Left renal cortex interstitium (tissue), 4 donors: ENCODE measurements at places on chromosomes 2 and 18.

GRCh38 chr2:61536180-61536571 is 2.0 kb downstream of the XPO1 start:
- DNase-seq = no peak

- no peak for DNase-seq
These were observed 136.5 kb downstream of the MAP4K4 start for GRCh38 chr2:101833890-101834523.

DNA sequence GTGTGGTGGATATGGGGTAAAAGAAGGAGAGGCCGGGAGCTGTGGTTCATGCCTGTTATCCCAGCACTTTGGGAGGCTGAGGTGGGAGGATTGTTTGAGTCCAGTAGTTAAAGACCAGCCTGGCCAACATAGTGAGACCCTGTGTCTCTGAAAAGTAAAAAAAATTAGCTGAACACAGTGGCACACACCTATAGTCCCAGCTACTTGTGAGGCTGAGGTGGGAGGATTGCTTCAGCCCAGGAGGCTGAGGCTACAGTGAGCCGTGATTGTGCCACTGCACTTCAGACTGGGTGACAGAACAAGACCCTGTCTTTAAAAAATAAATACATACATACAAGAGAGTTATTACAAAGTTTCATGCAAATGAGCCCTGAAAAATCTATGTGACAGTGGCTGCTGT is 80.6 kb downstream of the SPTBN1 start:
- no peak for DNase-seq

DNA sequence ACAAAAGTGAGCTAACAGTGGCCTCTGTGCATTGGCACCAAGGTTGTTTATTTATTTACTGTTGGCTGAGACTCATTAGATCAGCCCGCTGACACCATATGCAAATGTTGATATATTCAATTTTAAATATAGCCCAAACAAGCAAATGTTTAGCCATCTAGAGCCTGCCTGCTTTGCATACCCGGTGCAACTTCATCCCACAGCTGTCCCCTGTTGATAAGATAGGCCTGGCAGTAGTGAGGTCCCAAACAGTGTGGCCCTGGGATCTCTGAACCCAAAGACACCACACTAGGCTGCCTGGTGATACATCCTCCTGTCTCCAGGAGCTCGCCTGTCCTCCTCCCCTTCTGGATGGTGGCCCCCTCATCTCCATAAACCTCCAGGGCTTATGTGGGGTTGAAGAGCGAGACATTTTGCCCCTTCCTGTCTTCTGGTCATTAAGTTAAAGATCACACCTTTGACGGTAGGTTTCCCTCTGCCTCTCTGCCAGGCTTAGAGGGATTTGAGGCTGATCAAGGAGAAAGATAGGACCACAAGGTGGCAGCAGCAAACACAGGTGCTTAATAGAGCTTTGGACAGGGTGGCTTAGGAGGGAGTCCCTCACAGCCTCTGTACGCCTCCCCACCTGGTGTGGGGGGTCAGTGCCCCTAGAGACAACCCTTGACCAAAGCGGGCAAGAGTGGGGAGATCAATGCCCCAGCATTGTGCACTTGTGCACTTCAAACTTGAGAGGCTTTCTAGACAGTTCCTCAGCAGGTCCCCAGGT is 23.7 kb upstream of the MYO5B start:
- DNase-seq = no peak

- DNase-seq = no peak
These were observed 489.7 kb downstream of the SOX11 start for GRCh38 chr2:6181926-6182325.

DNA sequence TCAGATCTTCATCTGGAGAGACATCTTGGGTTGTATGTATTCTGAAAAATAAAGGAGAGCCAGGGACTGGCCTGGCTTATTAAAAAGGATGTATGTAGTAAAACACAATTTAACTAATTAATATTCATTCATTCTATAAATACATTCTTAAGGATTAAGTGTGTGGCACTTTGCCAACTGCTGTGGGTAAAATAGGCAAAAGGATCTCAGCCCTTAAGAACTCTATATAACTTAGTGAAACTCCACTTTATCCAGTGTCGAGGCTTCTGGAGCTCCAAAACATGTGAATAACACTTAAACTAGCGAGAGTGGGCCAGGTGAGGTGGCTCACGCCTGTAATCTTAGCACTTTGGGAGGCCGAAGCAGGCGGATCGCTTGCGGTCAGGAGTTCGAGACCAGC is 7.7 kb upstream of the STK39 start:
- DNase-seq = no peak

- no peak for DNase-seq
These were observed 1627.6 kb upstream of the ZEB2 start for GRCh38 chr2:146147448-146148012.

GRCh38 chr2:232483923-232484627 is 3.6 kb downstream of the ECEL1 start:
- no peak for DNase-seq

DNA sequence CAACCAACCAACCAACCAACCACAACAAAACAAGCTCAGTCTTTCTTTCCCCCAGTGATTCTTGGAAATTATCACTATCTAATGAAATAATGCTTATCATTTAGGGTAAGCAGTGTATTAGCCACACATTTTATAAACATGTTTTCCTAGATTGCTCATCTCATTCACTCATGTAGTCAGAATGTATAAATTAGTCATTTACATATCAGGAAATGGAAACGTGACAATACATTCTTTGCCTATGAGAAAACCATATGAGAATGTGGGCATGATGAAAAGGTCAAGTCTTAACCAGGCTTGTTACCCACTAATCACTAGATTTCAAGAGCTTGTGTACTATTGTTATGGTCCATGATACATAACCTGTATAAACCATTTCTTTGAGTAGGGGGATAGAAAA is 1583.4 kb upstream of the PIK3C3 start:
- no peak for DNase-seq

- DNase-seq = no peak
These were observed 38.9 kb downstream of the ADI1 start for GRCh38 chr2:3480352-3481010.

GRCh38 chr2:172555522-172556283 is at the start of gene PDK1:
TSS of gene PDK1 (plus strand) at chr2:172556090. CDS start at chr2:172556151, 61 bp downstream.
- peak; percentile 85 for DNase-seq

DNA sequence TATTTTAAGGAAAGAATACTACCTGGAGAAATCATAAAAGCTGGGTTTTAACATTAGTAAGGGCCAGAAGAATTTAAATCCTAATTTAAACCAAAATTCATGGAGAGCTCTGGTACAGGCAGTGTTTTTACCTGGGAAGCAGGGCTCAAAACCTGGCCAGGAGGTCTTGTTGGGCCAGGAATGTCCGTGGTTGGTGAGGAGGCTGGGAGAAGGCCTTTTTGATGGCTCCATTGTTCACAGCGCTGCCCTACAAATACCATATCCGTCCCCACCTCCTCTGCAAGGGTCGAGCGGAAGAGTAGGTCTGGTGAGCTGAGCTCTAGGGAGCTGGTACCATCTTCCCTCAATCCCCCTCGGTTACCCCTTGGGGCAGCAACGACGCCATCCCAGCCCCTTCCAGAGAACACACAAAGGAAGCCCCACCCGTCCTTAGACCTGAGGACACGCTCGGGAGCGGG is 10.9 kb upstream of the HOXD1 start:
- DNase-seq = no peak

DNA sequence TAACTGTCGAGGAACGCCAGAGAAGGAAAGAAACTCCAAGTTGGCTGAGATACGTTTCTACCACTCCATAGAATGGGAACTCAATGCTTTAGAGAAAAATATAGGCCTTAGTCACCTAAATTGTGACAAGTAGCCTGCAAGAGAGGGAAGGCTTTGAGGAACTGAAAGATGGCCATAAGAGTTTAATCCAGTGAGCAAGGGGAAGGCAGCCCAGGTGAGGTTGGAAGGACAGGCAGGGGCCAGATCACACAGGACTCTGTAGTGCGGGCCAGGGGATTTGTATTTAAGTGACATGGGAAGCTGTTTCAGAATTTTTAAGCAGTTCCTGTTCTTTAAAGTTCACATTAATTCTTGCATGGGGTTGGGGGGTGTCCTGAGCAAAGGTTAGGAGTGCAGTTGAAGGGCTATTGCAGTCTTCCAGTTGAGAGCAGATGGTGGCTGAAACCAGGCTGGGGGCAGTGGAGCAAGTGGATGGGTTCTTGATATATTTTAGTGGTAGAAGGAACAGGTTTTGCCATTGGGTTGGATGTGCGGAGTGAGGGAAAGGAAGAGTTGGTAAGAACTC is 138.9 kb upstream of the PELI1 start:
- DNase-seq = no peak

- no peak for DNase-seq
These were observed 1.4 kb upstream of the YES1 start for GRCh38 chr18:813172-814071.

DNA sequence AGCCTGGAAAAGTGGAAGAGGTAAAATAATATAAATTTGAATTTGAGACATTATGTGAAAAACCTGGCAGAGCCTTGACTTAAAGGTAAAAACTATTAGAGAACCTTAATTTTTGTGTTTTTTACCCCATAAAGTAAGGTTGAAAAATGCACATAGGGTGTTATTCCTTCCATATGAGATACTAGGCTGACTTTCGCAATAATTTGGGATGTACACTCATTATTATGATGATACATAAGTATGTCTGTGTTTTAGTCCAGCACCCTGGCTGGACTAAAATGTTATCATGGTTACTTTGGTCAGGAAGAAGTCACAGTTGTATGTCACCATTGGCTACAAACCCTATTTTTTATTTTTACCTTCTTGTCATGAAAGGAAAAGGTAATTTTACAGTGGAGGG is 19.8 kb downstream of the NEMP2 start:
- DNase-seq = no peak

DNA sequence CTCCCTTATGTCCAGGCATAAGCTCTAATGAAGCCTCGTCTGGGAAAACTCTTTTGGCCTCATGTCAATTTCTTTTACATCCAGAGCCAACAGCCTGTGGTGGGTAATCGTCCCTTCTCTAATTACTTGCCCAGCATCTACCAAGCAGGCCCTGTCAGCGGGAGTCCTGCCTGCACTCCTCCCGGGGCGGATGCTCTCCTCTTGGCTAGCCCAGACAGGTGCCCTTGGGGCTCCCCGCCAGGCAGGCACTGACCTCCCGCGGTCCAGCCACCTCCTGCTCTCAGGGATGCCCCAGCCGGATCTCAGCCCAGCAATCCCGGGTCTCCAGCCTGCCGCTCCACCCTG is 74.2 kb downstream of the NCAPH start:
- no peak for DNase-seq
